ENCODE measurements at places on chromosomes 3 and 15.

DNA sequence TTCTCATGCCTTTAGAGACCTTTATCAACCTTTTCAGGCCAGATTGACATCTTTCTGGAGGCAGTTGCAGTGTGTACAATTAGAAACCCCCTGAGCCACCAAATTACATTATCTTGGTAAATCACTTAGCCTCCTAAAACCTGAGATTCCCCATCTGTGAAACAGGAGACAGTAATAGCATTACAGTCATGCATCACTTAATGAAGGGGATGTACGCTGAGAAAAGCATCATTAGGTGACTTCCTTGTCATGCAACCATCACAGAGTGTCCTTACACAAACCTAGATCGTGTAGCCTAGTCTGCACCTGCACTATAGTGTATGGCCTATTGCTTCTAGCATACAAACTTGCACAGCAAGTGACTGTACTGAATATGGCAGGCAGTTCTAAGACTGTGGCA is 400.8 kb upstream of the CNTN3 start:
- no peak for DNase-seq

GRCh38 chr15:41513506-41514227 is at the start of gene LTK:
TSS of gene LTK (minus strand) at chr15:41513827. CDS start at chr15:41513709, 118 bp downstream.
- DNase-seq: no peak

DNA sequence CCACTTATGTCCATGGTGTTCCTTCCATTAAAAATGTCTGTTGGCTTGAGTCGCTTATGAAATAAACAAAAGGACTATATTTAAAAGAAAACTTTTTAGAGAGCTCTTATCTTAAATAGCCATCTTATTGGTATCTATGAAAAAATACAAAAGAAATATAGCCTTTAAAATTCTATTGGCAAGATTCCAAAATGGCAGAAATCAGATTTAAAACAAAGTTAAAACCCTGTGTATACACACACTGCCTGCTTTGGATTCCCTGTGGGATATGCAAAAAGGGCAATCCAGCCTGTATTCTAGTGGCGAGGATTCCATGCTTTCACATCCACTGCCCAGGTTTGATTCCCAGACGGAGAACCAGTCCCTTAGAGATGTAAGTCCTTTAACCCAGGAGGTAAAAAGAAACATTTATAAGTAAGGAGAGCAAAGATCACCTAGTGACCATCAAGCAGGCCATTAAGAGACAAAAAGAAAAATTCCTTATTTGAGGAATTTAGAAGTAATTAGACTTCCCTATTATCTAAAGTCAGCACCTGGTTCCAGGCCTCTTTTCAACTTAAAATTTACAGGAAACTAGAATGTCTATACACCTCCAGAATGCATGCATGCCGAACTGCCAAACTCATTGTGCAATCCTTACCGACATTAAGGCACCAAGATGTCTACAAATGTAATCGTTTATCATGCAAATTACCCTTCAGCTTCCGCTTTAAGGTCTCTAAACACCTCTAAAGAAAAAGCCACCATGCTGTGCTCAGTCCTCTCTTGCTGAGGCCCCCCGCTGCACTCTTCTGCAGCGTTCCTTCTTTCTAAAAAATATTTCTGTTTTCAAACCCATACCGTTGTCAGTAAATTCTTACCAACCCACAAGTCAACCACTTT is 69.6 kb upstream of the STRIT1 start:
- DNase-seq: no peak

DNA sequence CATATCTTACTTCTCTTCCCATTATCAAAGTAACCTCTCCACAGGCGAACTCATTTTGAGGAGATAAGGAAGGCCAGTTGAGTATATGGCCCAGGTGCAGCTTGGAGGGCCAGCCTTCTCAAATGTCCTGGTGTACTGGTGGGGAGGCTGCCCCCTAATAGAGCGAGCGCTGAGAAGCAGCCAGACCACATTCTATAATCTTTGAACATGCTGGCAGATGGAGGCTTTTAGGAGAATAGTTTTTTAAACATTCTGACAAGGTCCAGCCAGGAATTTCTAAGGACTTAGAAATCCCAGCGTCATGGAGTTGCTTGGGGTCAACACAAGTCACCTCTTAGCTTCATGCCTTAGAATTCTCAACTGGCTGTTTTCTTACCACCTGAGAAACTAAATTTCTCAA is 5.8 kb downstream of the WDR5B start:
- no peak for DNase-seq

DNA sequence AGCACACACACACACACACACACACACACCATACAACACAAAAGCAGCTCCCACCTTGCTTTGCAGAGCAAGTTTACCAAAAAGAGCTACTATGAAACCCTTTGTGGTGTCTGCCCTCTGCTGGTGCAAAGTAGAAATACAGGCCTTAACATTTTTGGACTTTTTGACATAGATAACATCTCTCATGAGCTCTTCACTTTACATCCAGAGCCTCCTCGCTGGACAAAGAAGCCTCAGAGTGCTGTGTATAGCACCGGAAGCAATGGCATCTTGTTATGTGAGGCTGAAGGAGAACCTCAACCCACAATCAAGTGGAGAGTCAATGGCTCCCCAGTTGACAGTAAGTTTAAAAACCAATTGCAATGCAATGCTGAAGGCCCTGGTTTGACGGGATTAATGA is 157.9 kb downstream of the CHL1 start:
- DNase-seq: no peak

- DNase-seq: no peak
Measured at GRCh38 chr3:23105048-23105447, 98.1 kb upstream of the UBE2E2 start.

- no peak for DNase-seq
Measured at GRCh38 chr15:95078003-95078402, 846.6 kb downstream of the MCTP2 start.

GRCh38 chr15:99819981-99820718 is 86.9 kb upstream of the LYSMD4 start:
- no peak for DNase-seq

GRCh38 chr15:75112848-75113492 is 88.7 kb upstream of the C15orf39 start:
- DNase-seq: no peak

DNA sequence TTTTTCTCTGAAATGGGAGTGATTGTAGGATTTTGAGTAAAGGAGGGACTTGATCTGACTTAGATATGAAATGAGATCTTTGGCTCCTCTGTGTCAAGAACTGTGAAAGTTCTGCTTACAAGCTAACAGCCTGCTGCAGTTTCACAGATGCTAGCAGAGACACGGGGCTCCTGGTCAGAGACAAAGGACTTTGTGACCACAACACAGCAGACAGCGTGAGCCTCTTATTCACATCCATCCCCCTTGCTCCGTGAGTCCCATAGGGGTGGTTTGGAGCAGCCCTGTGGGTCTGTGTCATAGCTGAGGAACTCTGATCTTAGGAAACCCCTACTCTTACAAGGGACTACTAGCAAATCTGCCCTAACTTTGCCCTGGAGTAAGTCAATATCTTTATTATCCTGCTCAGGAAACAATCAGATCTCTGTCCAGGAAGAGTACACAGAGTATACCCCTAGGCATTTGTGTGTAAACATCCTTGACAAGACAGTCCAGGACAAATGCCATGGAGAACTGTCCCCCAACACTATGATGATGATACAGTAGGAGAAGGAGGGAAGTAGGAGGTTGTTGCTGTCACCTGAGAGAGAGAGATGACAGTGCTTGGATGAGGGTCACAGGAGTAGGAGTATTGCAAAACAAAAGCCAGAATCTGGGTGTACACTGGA is 80.0 kb downstream of the CLSTN2 start:
- DNase-seq: no peak

- no peak for DNase-seq
Measured at GRCh38 chr15:88072598-88073390, 183.7 kb downstream of the NTRK3 start.

DNA sequence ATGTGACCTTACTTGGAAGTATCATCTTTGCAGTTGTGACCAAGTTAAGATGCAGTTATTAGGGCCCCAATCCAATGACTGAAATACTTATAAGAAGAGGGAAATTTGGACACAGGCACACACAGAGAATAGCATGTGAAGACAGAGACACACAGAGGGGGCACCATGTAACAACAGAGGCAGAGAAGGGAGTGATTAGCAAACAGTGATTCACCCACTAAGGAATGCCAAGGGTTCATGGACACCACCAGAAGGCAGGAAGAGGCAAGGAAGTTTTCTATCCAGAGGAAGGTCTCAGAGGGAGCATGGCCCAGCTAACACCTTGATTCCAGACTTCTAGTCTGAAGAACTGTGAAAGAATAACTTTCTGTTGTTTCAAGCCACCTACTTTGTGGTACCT is 25.0 kb downstream of the SIDT1 start:
- peak; percentile 15 for DNase-seq

DNA sequence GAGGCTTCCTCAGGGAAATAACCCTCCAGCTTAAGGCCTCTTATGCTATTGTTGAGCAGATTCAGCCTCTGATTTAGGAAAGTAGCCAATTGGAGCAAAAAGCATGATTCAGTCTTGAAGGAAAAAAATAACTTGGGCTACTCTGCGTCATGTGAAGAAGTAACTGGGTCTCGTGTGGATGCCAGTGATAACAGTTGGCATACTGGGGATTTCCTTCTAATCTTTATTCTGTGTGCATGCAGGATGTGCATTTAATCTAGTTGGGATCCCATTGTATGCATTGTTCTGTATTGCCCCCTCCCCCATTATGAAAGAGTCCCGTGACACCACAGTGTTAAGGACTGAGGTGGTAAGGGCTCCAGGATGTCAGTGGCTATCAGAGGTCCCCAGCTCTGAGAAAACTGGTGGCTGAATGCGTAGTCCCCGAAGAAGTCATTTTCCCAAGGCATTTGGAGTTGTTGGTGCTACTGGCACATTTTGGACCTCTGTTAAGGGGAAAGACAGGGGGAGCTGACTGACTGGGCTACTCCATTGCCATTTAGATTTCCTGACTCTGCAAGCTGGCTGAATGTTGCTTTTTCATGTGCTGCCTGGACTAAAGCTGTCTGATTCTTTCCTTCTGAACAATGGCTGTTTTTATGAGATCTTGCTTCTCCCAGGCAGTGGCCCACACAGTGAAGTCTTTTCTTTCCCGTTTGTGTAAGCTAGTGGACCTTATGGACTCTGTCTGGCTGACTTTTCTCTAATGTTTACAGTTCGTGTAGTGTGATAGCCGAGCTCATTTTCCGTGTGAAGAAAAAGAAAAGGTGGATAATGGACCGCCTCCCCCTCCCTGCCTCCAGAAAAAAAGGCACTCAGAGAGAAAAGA is 38.4 kb upstream of the TRAK1 start:
- DNase-seq: peak; percentile 90

DNA sequence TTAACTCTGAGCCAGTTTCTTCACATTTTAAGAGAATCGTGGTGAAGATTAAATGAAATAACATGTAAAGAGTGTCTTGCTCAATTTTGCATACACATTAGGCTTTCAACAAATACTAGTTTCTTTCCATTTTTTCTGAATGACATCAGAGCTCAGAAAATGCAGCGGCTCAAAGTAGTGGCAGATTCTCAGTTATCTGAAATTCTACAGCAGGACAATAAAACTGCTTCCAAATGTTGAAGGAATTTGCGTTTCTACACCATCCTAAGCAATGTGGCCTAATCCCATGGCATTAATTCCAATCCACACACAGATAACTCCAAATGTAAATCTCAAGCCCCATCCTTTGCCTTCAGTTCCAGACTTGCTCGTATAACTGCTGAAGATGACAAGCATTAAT is 115.8 kb downstream of the PLCH1 start:
- DNase-seq: no peak

GRCh38 chr3:88988906-88989305 is 118.5 kb upstream of the EPHA3 start:
- no peak for DNase-seq

DNA sequence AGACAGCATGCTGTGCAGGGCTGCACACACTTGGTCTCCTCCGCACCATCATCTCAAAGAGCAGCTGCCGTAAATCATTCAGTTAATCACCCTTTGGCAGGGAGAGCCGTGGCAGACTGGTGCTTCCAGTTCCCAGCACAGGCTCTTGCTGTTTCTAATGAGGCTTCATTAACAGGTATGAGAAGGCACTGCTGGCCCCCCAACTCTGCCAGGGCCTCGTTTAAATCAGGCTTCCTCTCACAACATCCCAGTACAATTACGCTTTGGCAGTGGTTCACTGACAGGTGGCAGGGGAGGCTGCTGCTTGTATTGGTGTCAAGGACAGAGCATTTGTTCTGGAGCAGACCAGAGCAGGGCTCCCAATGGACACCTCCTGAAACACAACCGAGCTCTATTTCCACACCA is 77.1 kb downstream of the BFSP2 start:
- DNase-seq: no peak

DNA sequence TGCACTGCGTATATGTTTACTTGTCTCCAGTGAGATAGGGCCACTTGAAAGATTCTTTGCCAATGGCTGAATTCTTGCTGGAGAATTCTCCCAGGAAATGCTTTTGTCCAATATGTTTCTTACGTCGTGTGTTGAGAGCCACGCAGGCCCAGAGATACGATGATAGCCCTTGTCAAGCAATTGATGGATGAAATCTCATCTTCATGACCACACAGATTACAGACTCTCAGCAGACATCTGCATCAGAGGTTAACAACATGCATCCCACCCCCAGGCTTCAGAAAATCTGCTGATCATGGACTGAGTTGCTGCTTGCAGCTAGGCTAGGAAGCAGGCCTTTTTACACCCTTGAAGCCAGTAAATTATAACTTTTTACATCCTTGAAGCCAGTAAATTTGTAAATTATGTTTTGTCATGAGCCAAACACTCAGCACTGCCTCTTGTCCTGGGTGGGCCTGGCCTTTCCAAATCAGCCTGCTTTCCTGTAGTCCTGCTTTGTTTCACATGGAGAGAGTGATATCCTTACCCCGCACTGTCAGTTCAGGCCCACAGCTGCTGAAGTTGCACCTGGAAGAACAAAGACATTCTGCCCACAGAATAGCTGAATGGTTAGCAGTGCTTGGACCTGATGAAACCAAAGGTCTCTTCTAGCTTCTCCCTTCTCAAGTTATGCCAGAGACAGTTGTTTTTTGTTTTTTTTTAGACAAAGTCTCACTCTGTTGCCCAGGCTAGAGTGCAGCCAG is 84.4 kb downstream of the GPR156 start:
- DNase-seq: no peak

DNA sequence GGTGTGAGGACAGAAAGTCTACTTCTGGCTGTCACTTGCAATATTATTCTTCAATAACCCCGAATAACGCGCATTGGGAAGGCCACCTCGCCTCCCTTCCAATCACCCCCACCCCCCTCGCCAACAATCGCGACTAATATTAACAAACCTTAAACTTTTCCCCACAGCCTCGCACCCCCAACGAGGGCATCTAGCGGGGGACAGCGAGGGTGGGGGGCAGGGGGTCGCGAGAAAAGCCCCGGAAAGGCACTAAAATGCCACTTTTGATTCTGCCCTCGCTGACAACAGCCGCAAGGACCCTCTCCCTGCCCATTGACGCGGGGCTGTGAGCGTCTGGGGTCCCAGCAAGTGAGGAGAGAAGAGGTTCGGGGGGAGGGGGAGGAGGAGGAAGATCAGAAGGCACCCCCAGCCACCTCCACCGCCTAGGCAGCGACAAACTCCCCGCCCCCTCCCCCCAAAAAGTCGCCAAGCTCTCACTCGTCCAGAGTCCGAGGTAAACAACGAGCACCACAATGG is 868 bp downstream of the SATB1 start:
- no peak for DNase-seq

- no peak for DNase-seq
Measured at GRCh38 chr3:151265166-151265565, 13.2 kb downstream of the P2RY14 start.

Measured in pulmonary artery endothelial cell (primary cell).